ENCODE measurements at places on chromosomes 16 and 17.

DNA sequence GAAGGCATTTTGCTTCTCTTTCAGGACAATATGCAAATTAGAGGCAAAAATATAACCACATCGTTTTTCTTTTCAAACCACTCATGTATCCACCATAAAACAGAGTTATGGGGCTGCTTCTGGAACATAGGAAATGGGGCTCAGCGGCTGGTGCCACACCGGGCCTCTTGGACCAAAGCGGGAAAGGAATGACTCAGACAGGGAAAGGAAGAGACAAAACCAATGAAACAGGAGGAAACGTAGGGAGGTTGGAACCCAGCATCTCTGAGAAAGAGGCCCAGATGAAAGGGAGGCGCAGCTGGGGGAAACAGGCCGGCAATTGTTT is 28.5 kb downstream of the CUEDC1 start:
- no peak for DNase-seq

DNA sequence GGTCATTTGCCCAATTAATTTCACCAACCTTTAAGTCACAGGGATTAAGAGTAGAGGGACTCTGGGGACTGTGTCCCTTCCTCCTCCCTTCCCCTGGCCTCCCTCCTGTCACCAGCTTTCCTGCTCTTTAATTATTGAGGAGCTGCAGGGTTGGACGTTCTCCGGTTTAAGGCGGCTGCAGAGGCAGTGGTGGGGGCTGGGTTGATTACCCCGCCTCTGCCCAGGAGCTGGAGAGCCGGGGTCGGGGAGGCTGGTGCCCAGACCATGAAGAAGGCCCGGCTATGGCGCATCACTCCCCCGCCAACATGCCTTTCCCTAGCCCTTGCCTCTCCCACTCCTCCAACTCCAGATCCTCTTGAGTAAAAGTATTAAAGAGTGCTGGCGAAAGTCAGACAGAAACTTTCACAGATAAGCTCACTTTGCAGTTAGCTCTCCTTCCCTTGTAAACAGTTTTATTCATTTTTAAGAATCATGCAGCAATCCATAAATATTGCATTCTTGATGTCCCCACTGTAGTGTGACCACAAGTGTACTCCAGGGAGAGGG is 1.1 kb upstream of the FOXJ1 start:
- no peak for DNase-seq

DNA sequence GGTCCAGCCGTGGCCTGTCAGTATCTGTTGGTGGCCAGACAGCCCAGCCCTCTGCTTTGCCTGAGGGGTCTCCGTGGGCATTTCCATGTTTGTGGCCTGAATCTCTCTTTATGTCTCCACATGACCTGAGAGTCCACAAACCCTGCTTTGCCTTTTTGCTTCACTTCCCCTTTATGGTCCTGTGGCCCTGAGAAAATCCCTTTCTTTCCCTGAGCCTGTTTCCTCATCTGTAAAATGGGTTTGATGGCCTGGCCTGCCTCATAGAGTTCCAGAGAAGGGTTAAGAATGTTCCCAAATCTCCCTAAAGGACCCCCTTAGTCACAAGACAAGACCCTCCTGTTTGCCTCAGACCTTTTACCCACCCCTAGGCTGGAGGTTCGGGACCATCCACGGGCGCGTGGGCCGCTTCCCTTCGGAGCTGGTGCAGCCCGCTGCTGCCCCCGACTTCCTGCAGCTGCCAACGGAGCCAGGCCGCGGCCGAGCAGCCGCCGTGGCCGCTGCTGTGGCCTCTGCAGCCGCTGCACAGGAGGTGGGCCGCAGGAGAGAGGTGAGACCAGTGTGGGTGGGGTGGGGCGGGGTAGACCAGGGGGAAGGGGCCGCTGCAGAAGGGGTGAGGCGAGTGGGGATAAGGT is 26.2 kb upstream of the ALKBH5 start:
- DNase-seq: no peak

GRCh38 chr17:19374136-19374535 is 4.2 kb upstream of the MAPK7 start:
- DNase-seq: no peak

GRCh38 chr16:13436641-13437412 is 483.1 kb upstream of the ERCC4 start:
- DNase-seq: no peak

- DNase-seq: no peak
These were observed 13.2 kb downstream of the OMG start for GRCh38 chr17:31283841-31284240.

- peak; percentile 63 for DNase-seq
These were observed at the start of gene PSMD11 for GRCh38 chr17:32444301-32445073. TSS of gene PSMD11 (plus strand) at chr17:32444510. CDS start at chr17:32444524, 14 bp downstream.

GRCh38 chr16:82651921-82652601 is 25.3 kb downstream of the CDH13 start:
- DNase-seq: no peak

DNA sequence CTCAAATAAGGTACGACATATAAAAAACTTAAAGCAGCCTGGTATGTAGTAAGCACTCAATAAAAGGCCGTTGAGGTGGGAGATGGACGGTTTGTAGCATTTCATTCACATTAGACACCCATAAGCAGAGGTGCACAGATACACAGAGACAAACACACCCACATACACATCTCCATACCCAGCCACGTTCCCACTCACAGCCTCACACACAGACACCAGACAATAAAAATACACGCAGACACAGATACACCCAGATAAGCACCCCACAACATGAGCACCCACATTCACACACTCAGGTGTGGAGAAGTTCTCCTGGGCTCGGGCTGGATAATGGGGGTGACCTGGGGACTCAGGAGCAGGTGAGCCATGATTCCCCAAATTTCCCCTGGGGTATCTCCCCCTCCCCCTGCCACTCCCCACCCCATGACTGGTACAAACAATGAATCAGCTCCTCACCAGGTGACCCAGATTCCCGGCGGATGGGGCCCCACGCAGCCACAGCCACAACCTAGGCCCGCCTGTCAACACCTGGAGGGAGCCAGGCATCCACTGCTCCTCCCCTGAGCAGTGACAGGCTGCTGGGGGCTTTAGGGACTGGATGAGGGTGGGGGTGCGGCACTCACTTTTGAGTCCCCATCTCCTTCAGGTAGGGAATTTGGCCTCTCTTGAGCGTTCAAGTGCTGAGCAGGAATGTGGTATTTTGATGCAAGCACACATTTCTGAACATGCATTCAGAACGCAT is 2.7 kb downstream of the DLX3 start:
- no peak for DNase-seq

GRCh38 chr17:27984404-27984803 is 58.1 kb upstream of the NLK start:
- DNase-seq: no peak

DNA sequence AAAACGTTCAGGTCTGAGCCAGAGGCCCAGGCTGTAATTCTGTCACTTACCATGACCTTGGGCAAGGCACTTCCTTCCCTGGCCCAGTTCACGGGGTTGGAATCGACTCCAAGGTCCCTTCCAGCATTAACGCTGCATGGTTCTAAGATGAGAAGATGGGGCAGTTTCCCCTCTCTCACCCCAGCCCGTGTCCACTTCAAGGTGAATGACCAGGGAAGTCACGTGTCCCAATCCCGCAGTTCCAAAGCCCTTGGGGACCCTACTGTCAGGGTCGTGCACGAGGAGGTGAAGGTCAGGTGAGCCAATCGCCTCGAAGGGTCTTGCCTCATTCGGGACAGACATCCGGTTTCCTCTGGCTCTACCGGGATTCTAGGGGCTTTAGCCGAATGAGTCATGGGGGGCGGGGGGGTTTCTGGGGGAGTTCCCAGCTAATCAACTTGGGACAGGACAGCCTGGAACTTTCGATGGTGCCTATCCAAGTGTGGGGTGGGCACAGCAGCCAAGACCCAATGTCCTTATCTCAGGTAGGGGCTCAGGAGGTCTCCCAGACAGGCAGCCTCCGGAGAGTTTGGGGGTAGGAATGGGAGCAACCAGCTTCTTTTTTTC is 762 bp upstream of the CSF3 start:
- no peak for DNase-seq

DNA sequence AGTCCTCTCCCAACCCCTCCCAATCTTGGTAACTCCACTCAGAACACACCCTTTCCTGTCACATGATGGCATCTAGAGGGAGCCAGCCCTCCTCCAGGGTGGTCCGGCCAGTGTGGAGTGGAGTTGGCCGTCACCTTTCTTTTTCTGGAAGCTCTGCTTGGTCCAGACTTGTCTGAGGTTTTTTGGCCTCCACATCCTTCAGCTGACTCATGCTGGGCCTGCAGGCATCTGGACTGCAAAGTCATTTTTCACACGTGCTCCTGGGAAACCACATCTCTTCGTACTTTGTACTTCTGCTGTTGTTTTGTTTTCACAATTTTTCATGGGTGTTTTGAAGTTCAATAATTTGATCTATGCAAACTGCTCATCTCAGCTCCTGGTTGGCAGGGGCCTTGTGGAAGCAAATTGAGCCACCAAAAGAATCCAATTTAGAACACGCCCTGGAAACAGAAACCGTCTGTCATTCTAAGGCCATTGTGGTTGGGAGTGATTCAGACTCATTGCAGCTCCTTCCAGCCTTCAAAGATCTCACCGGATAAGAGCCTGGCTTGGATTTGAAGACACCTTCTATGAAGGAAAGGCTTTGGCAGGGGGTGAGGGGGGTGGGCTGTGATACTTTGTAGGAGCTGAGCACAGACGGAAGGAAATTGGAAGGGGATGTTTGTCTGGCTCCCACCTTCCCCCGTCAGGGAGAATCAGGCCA is 42.4 kb upstream of the NF1 start:
- DNase-seq: peak; percentile 65

DNA sequence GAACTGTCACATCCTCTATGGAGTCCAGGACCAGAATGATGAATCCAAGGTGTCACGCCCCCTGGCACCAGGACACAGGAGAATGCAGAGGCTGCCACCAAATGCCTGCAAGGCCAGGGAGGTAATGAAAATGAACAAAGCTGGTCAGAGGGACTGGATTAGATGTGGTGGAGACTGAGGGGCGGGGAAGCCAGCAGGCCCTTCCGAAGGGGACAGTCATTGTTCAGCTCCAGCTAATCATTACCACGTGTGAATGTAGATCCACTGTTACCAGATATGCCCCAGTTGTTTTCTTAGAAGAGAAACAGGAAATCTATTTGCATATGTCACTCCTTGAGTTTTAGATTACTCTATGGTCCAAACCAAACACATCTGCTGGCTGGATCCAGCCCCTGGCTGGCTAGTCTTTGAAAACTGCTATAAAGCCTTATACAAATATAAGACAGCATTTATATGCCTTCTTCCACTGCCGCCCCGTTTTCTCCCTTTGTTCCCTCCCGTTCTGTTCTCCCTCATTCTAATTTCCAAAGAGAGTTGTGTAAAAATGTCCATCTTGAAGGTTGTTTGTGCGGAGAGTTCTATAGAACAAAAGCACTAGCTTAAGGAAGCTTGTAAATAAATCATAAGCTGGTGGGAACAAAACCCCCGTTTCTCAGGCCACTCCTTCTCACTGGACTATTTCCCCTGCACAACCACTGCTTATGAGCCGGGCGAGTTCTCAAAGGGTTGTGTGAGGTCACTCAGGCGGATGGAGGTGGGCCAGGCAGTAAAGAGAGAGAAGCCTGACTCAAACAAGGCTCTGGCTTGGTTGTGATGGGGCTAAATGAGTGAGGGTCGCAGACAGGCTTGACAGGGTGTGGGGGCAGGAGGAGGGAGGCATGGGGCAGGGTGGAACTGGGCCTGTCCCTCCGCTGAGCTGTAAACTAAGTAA is 14.2 kb downstream of the CRYM start:
- DNase-seq: no peak

DNA sequence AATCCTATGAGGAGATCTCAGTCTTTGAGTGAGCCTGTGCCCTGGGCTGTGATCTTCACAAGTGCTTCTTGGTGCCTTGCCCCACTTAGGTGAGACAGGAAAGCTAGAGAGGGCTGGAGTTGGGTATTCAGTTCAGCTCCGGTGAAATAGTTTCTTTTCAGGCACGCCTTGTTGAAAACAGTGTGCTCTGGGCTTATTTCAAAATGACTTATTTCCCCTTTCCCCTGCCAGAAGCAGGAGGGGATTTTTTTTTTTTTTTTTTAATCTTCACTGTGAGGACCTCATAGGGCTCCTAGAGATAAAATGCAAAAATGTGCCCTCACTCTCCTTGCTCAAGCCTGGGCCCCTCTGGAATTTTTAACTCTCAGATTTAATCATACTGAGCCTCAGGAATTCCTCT is 27.2 kb downstream of the MOSMO start:
- no peak for DNase-seq

GRCh38 chr17:65711671-65712276 is 150.3 kb upstream of the AXIN2 start:
- no peak for DNase-seq

DNA sequence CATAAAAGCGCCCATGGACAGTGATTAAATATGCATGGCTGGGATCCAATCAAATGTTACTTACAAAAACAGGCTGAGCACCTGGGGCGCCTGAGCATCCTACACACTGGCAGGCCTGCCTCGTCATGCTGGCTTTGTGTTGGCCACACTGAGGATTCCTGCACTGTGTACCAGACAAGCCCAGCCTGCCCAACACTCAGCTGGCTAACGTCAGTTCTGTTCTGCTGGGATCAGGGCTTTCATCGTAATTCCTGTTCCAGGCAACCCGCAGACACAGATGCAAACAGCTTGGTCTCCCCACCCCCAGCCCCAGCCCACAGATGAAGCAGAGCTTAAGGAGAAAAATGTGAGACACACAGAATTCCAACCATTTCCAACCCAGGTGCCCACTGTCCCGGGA is 30.7 kb downstream of the PIMREG start:
- DNase-seq: no peak

DNA sequence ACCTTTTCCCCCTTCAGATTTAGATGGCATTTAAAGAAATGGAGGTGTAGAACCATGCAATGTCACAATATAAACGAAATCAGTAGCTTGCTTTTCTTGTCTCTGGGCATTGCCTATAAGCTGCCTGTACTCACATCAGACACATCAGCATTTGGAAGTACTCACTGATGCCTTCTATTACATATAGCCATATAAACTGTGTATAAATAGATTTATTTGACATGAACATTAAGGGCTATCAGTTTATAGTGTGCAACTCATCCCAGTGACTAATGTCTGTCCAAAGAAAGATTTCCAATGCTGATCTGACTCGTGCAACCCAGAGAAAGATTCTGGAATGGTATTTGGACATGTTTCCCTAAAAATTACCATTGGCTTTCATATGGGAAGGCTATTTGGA is 417.9 kb upstream of the MAF start:
- DNase-seq: no peak

DNA sequence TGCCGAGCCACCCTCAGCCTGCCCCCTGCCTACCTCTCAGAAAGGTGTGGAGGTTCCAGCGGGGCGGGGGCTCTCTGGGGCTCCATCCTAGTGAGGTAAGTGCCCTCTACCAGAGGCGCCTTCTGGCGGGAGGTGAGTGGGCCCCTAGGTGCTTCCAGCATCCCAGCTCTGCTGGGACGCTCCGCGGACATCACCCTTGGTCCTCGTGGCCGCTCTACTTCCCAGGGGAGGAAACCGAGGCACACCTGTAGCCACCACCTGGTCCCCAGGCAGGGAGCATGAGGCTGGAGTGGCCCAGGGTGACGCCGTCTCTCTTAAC is 1.4 kb downstream of the MCRIP2 start:
- no peak for DNase-seq

- DNase-seq: no peak
These were observed 785 bp downstream of the UBALD1 start for GRCh38 chr16:4613636-4614570.

GRCh38 chr17:67105213-67105612 is 60.9 kb downstream of the CACNG1 start:
- no peak for DNase-seq
